Stimulated activated CD4-positive, alpha-beta T cell treated with anti-CD3 and anti-CD28 coated beads, Interleukin-2, amount 100 ng/mL, for 24 hours (primary cell): ENCODE measurements at places on chromosomes 12 and 14.

DNA sequence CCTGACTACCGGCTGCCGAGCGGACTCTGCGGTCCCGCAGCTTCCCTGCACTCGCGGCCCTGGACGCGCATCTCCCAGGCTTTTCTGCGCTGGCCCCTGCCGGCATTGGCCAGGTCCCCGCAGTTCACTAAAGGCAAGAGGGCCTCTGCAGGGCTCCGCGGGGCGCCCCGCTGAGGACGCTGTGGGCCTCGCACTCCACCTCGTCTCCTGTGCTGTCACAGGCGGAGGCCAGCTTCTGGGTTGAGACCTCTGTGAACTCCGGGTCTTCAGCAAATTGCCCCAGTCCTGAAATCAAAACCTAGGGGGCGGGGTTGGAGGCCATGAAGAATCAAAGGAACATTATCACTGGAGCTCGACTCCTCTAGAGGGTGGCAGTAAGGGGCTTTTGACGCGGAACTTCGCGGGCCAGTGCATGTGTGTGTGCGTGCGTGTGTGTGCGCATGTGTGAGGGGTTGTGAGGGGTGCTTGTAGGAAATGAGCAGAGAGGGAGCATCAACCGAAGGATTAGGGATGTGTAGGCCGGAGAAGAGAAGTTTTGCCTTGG is 68.5 kb upstream of the CAPRIN2 start:
- peak; percentile 31 for DNase-seq

DNA sequence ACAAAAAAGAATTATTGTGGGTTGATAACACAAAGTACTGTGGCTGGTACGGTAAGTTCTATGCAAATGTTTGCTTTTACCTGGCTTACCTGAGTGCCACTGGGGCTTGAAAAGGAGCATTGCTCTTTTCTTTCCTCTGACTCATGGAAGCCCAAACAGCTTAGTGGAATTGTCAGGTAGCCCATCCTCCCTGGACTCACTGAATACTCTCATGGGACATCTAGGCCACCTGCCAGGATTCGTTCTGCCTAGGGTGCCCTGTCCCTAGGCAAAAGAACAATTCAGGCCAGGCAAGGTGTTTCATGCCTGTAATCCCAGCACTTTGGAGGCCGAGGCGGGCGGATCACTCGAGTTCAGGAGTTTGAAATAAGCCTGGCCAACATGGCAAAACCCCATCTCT is 22.5 kb upstream of the YAF2 start:
- no peak for DNase-seq

DNA sequence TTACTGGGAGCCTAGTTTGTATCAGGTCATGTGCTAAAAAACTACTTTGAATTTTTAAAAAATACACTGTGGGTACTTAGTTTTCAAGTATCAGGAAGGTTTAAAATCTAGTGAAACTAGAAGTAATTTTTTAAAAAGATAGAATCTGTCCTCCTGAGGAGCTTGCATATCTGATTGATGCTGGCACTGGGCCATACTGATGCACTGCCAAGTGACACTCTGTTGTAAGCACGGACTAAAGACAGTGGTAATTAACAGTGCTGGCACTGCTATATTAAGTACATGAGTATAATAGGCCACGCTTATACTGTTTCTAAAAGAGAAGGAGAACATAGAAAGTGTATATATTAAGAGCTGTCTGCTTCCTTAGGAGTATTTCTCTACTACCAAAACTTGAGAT is 10.0 kb upstream of the TBC1D30 start:
- no peak for DNase-seq

DNA sequence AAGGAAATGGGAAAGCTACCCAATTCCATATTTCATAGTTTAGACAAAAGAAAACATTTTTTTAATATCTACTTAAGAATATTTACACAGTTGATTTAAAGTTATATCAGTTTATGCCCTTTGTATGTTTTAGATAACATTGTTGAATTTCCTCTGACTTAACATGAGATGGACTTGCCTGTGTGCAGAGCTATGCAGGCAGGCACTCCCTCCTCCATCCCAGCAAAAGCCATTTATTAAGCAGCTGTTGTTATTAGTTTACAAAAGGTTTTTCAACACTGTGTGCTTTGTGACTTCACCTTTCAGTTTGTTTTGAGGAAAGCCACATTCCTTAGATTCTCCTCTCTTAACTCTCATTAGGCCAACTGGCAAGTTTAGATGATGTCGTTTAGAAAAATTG is 337.5 kb upstream of the PDE3A start:
- DNase-seq, result no peak

- DNase-seq, result peak; percentile 35
Observed at GRCh38 chr12:2057041-2057794, 4.4 kb downstream of the CACNA1C start.

- DNase-seq, result no peak
Observed at GRCh38 chr12:31622038-31622437, 31.1 kb upstream of the DENND5B start.

GRCh38 chr12:132146772-132147422 is 2.6 kb downstream of the NOC4L start:
- DNase-seq, result no peak

DNA sequence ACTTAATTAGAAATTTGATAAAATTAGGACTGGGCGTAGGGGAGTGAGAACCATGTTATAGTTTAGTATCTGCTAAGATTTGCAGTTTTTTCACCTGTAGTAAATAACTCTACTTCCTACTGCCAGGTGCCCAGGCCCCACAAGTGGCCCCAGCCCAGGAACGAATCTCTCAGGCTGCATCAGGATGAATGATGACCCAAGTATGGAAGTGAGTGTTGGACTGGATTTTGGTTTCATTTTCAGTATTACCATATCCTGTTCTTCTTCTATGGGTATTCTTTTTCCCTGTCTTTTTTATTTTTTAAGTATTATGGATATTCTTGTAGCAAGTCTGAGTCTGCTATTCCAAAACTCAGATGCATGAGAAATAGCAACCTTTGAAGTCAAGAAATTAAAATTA is 120.3 kb upstream of the BCAT1 start:
- no peak for DNase-seq

DNA sequence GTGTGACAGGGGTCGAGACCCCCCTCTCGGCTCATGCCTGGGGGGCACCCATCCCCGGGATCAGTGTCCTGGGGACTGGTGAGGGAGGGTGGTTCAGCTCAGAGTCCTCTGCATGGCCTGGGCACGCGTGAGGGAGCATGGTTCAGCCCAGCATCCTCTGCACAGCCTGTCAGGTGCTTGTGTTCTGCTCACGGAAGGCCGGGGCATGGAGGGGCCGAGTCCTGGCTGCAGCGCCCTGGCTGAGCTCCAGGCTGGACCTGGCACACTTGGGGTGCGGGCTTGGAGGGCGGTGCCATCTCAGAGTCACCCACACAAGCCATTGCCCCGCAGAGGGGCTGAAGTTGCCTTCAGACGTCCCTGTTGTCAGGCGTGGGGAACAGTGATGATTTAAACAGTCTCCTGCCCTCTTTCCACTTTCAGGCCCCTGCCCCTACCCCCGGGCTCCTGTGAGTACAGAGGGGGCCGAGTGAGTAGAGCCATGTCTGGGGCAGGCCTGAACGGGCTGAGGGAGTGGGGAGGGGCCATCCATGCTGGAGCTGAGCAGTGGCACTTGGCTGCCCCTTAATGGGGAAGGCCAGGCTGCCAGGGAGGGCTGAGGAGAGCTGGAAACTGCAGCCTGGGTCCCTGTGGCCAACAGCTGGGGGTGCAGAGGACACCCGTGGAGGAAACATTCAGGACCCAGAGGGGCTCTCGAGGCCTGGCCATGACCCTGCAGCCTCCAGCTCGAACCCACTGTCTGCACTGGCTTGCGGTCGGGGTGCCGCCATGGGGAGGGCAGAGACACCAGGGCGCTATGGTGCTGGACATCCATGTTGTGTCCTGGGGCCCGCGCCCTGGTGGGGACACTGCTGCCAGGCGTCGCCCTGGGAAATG is 22.5 kb downstream of the FBRSL1 start:
- DNase-seq, result no peak

DNA sequence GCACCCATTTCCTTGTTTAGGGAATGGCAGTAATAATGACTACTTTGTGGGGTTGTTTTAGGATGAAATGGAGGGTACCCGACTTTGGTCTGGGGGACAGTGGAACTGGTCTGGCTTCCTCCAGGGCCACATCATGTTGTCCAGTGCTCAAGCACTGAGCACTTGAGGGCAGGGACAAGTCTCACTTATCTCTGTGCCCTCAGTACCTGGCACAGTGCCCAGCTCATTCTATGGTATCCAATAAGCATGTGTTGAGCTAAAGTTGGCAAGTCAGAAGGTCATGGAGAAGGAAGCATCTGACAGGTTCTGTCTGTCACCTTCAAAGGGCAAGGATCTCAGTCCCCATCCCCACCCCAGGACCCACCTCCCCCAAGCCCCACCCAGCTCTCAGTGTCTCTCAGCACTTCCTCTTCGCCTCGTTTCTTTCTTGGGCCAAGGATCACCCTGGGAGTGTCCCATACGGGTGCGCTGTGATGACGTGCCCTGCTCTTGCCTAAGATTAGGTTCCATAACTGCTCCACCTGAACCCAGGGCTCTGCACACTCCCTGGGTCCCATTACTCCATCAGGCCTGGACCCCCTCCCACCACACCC is 24.3 kb upstream of the TMEM106C start:
- DNase-seq, result no peak
